ENCODE measurements at places on chromosomes 16 and 17.

DNA sequence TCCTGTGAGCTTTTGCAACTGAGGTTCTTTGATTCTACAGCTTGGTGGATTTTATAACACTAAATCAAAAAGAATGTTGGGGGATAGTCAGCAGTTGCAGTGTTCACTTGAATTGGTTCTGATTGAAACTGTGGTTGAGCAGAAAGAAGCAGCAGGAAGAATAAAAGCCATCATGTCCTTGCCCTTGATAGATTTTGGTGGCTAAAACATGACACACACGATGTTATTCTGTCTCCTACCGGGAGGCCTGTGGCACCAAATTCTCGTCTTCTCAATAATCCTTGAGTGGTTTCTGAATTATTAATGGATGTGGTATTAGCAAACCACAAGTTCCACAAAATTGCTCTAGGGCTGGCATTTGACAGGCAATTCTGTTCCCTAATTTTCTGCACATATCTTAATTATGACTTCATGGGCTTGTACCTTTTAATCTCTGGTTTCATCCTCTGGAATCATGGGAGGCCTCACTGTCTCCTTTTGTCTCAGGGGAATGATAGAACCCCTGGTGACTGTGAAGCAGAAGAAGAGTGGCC is 338.2 kb downstream of the SNX29 start:
- DNase-seq: no peak

DNA sequence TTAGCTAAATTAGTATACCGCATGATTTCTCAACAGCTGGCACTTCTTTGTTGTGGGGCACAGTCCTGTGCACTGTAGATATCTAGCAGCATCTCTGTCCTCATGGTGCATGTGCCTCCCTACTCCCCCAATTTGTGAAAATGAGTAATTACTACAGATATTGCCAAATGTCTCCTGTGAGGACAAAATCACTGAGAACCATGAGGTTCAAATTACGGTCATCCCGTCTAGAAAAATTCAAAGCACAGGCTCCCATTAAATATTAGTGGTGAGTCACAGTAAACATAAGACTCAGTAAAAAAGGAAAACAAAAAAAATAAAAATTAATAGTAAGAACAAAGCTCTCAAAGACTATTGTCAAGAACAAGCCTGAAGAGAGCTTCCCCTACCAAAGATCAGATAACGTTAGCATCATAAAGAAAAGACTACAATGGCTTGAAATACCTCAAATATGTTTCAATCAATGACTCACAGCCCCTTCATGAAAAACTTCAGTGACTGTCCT is 57.8 kb downstream of the STH start:
- no peak for DNase-seq

GRCh38 chr17:49407086-49407485 is 7.6 kb downstream of the PHB1 start:
- DNase-seq: no peak

GRCh38 chr17:3626831-3627768 is 8.9 kb downstream of the SHPK start:
- DNase-seq: no peak

DNA sequence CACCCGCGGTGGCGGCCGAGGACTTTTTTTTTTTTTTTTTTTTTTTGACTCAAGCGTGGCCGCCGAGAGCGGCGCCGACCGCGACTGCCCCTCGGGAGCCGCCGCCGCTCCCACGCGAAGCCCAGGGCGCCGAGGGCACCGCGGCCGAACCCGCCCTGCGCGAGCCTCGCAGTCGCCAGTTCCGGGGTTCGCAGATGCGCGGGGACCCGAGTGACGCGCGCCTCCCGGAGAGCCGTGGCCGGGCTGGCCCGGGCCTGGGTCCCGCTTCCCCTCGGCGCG is 1.1 kb downstream of the METRNL start:
- DNase-seq: peak; percentile 51

DNA sequence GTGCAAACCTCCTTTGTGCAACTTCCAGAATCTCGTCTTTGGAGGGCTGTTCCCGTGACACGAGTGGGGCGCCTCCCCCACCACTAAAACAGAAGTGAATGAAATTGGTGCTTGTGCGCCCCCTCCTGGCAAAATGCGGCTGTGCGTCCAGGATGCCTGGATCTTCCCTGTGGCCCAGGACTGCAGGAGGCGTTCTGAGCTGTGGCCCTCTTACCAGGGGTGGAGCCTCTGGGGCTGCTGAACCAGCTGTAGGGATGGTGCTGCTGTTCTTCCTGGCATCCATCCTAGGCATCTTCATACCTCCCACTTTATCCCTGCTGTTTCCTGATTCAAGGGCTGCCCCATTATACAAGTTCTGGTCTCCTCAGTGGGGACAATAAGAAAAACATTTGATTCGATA is 18.5 kb upstream of the NAGLU start:
- peak; percentile 91 for DNase-seq

DNA sequence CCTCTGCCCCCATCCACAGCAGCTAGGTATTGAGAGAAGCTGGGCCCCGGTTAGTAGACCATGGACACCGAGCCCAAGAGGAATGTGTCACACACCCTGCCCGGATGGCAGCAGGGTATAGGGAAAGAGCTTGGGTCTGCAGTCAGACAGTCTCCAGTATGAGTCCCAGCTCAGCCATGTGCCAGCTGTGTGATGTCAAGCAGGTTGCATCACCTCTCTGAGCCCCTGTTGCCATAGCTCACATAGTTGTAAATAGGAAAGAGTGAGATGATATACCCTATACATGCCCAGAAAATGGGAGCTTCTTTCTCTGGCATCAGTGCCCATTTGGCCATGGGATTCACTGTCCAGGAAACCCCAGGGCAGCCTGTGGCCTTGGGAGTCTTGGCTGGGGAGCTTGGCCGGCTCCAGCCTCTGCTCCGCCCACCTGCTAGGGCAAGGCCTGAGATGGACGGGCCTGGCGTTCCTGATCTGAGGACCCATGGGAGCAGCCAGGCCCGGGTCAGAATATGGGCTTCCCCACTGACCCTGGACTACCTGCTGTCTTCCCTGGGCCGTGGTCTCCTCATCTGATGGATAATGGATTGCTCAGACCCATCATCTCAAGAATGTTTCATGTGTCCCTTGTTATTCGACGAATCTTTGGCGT is 13.2 kb downstream of the CD300LG start:
- DNase-seq: no peak

GRCh38 chr17:77769215-77769614 is 189.3 kb upstream of the TNRC6C start:
- no peak for DNase-seq

DNA sequence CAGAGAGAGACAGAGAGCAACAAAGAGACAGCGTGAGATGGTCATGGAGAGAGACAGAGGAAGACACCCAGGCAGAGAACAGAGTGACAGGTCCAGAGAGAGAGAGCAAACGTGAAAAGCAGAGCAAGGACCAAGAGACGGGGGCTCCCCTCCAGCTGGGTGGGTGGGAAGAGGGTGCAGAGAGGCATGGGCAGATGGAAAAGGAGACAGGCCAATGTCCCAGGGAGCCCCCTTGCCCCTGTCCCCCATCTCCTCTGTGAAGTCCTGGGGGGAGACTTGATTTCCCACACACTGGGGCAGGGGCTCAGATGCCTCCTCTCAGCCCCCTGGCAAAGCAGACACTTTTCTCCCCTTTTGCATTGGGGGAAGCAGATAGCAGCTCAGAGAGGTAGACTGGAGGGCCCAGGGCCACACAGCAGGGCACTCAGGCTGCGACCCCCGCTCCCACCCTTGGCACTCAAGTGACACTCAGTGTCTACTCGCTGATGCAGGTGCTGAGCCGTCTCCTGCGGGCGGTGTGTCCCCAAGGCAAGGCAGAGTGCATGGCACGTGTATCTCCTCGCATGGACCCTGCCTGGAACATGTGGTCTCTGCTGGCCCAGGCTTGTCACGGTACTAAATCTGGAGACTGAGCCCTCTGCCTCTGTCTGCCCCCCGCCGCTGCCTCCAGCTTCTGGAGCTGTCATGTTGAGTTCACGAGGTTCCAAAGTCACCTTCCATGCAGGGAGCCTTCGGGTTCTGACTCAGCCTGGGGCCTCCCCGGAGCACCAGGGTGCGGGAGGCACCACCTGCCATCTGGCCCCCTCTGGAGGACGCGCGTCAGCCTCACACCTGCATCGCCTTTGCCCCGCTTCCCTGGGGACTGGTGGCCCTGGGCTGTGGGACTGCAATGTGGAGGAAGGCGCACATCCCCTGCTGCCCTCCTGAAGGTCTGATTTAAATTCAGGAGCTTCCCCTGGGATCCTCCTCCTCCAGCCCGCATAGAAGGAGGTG is 215.9 kb upstream of the GSE1 start:
- DNase-seq: peak; percentile 77

GRCh38 chr17:13352747-13353415 is 248.8 kb downstream of the HS3ST3A1 start:
- DNase-seq: no peak

DNA sequence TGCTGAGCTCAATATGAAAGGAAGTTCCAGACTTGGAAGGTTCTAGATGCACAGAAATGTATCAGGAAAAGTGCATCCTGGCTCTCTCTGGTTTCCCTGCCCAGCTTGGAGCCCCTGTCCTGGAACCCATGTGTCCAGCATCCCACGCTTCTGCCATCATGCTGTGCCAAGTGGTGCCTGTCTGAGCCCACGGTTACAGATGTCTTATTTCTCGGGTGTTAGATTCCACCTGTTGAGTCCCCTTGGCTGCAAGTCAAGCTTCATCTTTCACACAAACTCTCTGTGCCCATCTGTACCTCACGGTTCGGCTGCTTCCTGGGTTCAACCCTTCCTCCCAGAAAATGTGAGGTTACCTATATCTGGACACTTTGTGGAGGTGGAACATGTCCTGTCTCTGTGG is 22.5 kb downstream of the OR1D5 start:
- no peak for DNase-seq

DNA sequence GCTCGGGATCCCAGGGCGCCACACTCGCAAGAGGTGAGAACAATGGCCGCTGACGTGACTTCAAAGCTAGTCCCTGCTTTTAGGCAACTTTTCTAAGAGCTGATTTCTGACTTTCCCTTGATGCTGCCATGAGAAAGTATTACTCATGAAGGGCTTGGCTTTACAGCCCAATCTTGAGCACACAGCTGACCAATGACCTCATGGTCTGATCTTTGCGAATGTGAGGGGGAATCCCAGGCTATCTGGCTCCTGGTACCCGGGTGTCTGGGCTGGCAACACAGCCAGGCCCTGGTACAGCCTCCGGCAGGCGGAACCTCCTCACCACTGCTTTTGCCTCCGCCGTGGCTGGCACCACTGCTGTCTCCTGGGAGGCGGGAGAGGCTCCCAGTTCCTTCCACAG is 17.5 kb downstream of the NDUFAF8 start:
- DNase-seq: no peak

GRCh38 chr17:54372069-54372749 is 528.4 kb upstream of the TOM1L1 start:
- no peak for DNase-seq

GRCh38 chr17:40060887-40061608 is 1.7 kb upstream of the THRA start:
- DNase-seq: peak; percentile 39

DNA sequence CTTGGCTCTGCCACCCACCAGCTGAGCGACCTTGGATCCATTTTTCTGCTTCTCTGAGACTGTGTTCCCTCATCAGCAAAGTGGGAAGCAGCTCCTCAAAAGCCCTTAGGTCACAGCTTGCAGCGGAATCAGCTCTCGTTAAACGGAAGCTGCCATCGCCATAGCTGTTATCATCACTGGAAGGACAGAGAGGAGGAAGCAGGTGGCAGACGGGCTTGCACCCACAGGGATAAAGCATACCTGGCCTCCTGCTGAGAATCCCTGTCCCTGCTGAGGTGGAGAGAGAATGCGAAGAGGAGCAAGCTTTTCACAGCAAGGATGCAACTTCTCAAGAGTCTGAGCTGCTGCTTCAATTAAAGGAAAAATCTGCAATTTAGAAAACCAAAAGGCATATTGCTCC is 106.6 kb downstream of the CLEC16A start:
- DNase-seq: no peak

DNA sequence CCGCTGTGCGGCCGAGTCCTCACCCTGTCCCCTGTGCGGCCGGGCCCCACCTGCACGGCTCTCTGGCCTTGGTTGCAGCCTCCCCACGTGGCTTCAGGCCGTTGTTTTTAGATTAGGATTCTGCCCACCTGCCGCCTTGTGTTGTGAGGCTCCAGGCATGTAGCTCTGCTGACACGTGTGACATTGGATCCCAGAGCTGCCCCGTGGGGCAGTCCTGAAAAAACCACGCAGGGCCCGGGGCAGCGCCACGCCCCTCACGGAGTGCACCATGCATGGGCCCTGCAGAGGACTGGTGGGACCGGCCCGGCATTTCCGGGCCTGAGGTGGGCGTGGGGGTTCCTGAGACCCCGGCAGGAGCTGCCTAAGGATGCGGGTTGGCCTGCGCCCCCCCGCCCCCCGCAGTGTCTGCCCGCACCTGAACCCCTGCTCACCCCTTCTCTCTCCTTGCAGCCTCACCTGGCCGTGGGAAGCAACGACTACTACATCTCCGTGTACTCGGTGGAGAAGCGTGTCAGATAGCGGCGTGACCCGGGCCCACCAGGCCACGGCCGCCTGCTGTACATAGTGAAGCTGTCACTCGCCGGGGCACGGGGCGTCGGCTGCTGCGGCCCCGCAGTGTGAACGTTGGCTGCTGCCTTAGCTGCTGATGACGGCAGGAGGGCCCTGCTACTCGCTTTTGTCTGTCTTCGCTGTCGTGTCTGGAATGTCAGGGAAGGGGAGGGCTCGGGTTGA is 27.7 kb upstream of the CHMP6 start:
- DNase-seq: no peak

DNA sequence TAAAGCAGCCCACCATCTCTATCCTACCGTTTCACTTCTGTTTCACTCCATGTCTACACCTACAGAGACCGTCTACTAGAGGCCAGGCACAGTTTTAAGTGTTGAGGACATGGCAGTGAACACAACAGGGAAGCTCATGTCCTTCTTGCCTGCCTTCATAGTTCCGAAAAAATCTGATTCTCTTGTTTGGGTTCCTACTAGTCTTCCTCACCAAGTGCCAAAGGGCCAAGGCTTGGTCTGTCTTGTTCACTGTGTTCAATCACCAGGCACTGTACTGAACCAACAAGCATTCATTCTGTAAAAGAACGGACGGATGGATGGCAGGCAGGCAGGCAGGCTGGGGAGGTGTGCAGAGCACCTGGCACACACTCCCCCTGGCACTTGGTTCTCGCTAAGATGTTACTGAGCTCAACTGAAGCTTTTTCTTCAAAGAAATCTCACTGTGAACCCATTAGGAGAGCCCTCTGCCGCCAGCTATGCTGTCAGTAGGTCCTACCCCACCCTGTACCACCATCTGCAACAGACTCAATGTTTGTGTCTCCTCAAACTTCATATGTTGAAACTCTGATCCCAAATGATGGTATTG is 2.5 kb downstream of the DEXI start:
- DNase-seq: no peak

DNA sequence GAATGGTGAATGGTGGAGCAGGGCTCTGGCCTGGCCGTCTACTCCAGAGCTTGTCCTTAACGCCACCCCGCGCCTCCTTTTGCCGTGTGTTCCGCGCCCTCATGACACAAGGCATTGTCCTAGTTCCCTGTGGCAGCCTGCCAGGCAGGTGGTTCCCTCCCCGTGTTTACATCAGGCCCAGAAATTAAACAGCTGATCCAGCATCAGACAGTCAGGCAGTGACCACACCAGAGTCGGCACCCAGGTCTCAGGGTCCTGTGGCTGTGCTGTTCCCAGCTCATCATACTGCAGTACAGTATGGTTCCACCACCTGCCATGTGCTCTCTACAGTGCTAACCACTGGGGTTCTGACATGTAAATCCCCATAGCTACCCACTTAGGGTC is 119.7 kb downstream of the RAB11FIP4 start:
- DNase-seq: no peak

All from Karpas-422 (cell line).